Stimulated activated CD4-positive, alpha-beta T cell treated with anti-CD3 and anti-CD28 coated beads, Interleukin-2, amount 100 ng/mL, for 24 hours (primary cell): ENCODE measurements at places on chromosomes 1 and 21.

DNA sequence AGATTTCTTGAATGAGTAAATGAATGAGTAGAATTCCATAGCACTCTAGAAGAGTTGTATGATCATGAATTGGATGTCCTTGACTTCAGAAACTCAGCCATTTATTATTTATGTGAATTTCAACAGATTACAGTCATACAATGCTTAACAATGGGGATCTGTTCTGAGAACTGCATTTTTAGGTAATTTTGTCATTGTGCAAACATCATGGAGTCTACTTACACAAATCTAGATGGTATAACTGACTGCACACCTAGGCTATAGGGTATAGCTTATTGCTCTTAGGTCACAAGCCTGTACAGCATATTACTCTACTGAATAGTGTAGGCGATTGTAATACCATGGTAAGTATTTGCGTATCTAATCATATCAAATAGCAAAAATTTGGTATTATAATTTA, 59.6 kb downstream of the PRRX1 start:
- no peak for DNase-seq

- no peak for DNase-seq
Measured at GRCh38 chr1:10178597-10179405, 31.6 kb upstream of the KIF1B start.

- no peak for DNase-seq
Measured at GRCh38 chr1:211601982-211602670, 23.2 kb upstream of the SLC30A1 start.

GRCh38 chr1:44254392-44254910, 41.2 kb downstream of the DMAP1 start:
- peak; percentile 24 for DNase-seq

DNA sequence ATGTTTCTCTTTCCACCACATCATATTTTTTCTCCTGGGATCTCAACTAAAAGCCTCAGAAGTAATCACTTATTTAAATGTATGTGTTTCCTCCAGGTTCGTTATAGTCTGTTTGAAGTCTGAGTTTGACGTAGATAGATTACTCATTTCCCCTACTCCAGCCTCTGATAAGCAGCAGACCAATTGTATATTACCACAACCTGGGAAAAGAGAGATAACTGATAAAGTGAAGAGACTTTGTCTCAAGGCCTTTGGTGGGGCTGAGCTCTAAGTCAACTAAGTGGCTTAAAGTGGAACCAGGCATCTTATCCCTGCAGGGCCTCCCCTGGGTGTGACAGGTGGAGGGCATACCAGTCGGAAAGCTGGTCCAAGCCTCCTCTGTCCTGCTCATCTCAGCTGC, 34.9 kb upstream of the CACNA1E start:
- DNase-seq = no peak

- no peak for DNase-seq
Measured at GRCh38 chr1:234295068-234295467, 78.2 kb upstream of the COA6 start.

- no peak for DNase-seq
Measured at GRCh38 chr1:210373628-210373877, 44.9 kb downstream of the HHAT start.

DNA sequence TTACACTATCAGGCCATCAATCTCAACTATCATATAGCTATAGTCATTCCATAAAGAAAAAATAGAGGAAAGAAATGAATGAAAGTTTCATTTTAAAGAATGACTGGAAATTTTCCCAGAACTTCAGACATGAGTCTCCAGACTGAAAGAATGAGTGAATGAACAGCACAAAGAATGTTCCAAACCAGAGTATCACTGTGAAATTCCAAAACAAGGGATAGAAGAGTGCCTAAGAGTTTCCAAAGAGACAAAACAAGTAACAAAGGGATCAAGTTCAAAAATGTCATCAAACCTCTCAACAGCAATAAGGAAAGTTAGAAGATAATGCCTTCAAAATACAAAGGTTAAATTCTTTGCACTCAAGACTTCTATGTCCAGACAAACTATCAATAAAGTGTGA, 114.9 kb downstream of the DENND1B start:
- DNase-seq = no peak
